Heart left ventricle (tissue), 16 donors: ENCODE measurements at places on chromosomes 12 and 14.

GRCh38 chr12:2264651-2265232, 212.0 kb downstream of the CACNA1C start:
- no peak for DNase-seq
- H3K4me3 ChIP-seq = no peak overlapping the region

DNA sequence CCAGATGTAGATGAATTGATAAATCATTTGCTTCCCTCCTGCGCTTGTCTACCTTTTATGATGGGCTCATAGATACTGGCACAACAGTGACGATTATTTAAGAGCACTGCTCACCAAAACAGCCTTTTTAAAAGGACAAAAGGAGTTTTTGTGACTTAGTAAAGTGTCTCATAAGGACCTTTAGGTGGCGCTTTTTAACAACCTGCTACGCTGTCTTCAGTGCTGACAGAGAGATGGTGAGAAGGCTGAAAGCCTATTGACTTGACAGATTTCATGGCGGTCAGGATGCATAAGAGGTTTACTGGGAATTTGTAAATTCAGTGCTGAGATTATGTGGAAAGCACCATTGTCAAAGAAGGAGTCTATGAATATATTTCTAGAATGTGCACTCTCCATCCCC, 87.6 kb downstream of the SLC15A5 start:
- H3K27me3 ChIP-seq = no peaks in the 10 kb centered on the region
- H3K27ac ChIP-seq = no peak overlapping the region
- no peaks in the 10 kb centered on the region for H3K36me3 ChIP-seq

DNA sequence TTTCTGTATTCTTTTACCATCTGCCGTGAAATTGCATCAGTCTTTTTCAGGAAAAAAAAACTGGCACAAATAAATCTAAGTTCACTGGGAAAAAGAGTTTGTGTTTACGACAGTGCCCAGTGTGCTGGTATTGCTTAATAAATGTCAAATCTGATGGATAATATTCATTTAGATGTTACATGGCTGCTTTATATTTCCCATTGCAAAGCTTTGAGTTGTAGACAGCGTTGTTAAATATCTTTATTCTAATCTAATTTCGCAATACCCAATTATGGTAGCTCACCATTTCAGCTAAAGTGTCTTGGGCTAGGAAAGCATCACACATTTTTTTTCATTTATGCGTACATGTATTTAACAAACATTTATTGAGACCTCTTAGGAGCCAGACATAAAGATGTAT, 1994.5 kb upstream of the FLRT2 start:
- no peak for DNase-seq
- no peaks in the 10 kb centered on the region for H3K36me3 ChIP-seq
- H3K4me3 ChIP-seq = no peak overlapping the region
- H3K27ac ChIP-seq = no peak overlapping the region

- DNase-seq = no peak
- no peaks in the 10 kb centered on the region for H3K4me1 ChIP-seq
- no peak overlapping the region for H3K4me3 ChIP-seq
- no peaks in the 10 kb centered on the region for H3K36me3 ChIP-seq
- H3K27ac ChIP-seq = no peak overlapping the region
- H3K27me3 ChIP-seq = peaks cover 27% of the 10 kb centered on the region
These were observed 64.4 kb downstream of the SERPINA3 start for GRCh38 chr14:94676495-94677185.

DNA sequence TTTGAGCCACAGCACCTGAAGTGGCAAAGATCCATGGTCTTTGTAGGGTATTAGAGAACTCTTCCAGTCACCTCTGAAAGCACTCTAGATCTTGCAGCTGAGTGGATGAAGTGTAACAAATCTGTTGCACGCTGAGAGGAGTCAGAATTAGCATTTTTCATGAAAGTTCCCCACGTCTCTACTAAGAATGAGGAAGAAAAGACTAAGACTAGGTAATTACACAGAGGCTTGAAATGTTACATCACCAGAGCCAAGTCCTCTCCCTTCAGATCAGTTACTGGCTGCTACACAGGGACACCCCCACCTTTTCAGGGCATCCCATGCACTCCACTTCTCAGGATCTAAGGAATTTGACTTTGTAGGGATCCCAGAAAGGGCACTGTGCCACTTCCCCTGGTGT, 98.6 kb upstream of the FKBP4 start:
- DNase-seq = no peak
- no peak overlapping the region for H3K4me3 ChIP-seq
- H3K4me1 ChIP-seq = peaks cover 4% of the 10 kb centered on the region
- H3K36me3 ChIP-seq = peaks cover 4% of the 10 kb centered on the region
- H3K27me3 ChIP-seq = no peaks in the 10 kb centered on the region

DNA sequence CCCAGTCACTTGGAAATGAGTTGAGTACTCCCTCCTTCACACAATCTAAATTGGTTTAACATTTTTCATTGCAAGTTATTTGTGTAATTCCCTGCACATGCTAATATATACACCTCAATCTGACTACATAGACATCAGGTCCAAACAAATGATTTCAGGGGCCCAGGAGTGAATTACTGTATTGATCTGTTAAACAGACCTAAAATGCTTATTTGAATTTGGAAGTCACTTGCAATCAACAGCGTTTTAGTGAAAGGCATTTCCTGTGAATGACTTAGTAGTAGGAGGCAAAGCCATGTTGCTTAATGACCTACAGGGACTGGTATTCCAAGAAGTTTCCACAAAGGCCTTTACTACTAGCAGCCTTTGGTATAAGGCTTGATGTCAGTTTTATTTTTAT, 22.6 kb upstream of the SLC15A5 start:
- H3K27me3 ChIP-seq = no peaks in the 10 kb centered on the region
- no peak overlapping the region for H3K4me3 ChIP-seq
- no peak for DNase-seq
- H3K36me3 ChIP-seq = no peaks in the 10 kb centered on the region
- H3K27ac ChIP-seq = peak overlapping the region; percentile 71

- no peak for DNase-seq
- no peak overlapping the region for H3K4me3 ChIP-seq
- H3K27me3 ChIP-seq = no peaks in the 10 kb centered on the region
- no peak overlapping the region for H3K27ac ChIP-seq
- no peaks in the 10 kb centered on the region for H3K36me3 ChIP-seq
- H3K4me1 ChIP-seq = no peaks in the 10 kb centered on the region
These were observed 121.0 kb downstream of the HELB start for GRCh38 chr12:66423266-66423665.

- no peak overlapping the region for H3K27ac ChIP-seq
- no peaks in the 10 kb centered on the region for H3K36me3 ChIP-seq
- H3K27me3 ChIP-seq = peaks cover 63% of the 10 kb centered on the region
- H3K4me1 ChIP-seq = no peaks in the 10 kb centered on the region
- H3K4me3 ChIP-seq = no peak overlapping the region
These were observed 22.0 kb downstream of the SMUG1 start for GRCh38 chr12:54166567-54167499.

DNA sequence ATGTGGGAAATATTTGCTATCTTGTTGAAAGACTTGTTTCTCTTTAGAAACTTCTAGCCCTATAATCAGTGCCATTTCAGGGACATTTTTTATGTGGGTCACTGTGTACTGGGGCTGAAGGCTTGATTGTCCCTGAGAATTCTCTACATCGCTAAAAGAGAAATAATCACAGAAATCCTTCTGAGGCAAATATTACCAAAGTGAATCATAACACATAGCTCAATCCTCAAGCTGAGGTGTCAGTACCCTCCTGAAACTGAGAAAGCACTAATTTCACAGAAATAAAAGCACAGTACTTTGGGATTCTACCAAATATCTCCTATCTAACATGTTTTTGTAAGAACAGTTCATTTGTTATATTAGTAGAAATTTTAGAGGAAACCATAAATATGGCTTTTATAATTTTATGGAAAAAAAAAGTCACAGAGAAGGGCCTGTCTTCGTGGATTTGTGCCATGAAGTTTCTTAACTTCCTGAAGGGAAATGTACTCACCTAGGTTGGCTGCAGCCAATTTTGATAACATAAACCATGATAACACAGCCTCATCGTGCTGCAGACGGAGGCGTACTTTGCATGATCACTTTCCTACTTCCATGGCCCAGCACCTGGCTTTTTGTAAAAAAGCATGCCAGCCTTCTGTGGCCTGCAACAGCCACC, 163.7 kb upstream of the HIF1A start:
- H3K4me1 ChIP-seq = peaks cover 31% of the 10 kb centered on the region
- H3K27ac ChIP-seq = peak overlapping the region; percentile 38
- H3K4me3 ChIP-seq = no peak overlapping the region
- DNase-seq = no peak

DNA sequence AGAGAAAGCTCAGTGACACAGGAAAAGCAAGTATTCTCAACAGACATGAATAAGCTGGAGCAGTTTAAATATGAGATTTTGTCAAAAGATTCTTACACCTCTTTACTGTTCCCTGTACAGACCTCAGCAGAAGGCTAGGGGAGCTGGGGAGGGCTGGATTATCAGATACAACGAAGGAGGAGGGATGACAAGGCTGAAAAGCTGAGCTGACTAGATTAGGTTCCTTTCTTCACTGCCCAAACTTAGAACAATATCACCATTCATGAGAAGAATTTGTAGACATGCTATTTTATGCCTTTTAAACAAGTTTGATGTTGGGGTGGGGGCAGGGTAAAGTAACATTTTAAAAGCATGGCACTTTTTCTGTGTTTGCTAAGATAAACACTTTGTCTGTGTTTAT, 611.1 kb downstream of the AACS start:
- H3K36me3 ChIP-seq = no peaks in the 10 kb centered on the region
- no peak for DNase-seq
- no peak overlapping the region for H3K27ac ChIP-seq

DNA sequence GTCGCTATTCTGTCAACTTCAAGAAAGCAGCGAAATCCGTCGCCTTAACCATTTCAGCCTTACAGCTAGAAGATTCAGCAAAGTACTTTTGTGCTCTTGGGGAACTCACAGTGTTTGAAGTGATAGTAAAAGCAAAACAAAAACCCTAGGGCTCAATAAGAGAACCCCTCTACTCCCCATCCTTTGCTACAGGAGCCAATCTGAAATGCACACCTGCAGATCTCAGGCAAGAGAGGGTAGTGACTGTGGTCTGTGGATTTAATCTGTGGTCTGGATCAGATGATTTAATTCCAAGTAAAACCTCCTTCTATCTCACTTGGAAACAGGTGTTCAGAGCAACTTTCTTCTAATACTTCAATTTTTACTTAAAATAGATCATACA, 422.9 kb upstream of the OR4E1 start:
- DNase-seq = no peak
- H3K36me3 ChIP-seq = no peaks in the 10 kb centered on the region
- no peak overlapping the region for H3K27ac ChIP-seq
- H3K4me1 ChIP-seq = no peaks in the 10 kb centered on the region
- H3K4me3 ChIP-seq = no peak overlapping the region

- H3K36me3 ChIP-seq = no peaks in the 10 kb centered on the region
- H3K27ac ChIP-seq = peak overlapping the region; percentile 1
- DNase-seq = no peak
- H3K4me1 ChIP-seq = peaks cover 4% of the 10 kb centered on the region
- no peaks in the 10 kb centered on the region for H3K27me3 ChIP-seq
These were observed 17.0 kb upstream of the NUDT4 start for GRCh38 chr12:93360688-93361087.

- no peaks in the 10 kb centered on the region for H3K27me3 ChIP-seq
- no peak overlapping the region for H3K27ac ChIP-seq
- H3K4me1 ChIP-seq = no peaks in the 10 kb centered on the region
- no peak overlapping the region for H3K4me3 ChIP-seq
These were observed 86.0 kb downstream of the AACS start for GRCh38 chr12:125151284-125151683.

DNA sequence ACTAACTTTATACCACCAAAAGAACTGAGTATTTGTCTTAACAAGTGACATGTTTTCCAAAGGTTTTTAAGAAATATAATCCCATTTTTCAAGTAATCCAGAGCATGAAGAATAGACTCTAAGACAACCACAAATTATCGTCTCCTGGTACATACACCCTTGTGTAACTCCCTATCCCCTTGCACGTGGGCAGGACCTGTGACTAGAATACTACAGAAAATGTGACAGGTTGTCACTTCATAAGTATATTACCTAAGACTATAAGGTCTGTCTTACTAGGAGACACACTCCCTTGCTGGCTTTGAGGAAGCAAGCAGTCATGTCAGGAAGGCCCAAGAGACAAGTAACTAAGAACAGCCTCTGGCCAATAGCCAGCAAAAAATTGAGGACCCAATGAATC, 8.3 kb upstream of the TTC5 start:
- DNase-seq = no peak
- no peak overlapping the region for H3K4me3 ChIP-seq
- H3K27ac ChIP-seq = no peak overlapping the region
- peaks cover 78% of the 10 kb centered on the region for H3K36me3 ChIP-seq
- H3K4me1 ChIP-seq = no peaks in the 10 kb centered on the region

DNA sequence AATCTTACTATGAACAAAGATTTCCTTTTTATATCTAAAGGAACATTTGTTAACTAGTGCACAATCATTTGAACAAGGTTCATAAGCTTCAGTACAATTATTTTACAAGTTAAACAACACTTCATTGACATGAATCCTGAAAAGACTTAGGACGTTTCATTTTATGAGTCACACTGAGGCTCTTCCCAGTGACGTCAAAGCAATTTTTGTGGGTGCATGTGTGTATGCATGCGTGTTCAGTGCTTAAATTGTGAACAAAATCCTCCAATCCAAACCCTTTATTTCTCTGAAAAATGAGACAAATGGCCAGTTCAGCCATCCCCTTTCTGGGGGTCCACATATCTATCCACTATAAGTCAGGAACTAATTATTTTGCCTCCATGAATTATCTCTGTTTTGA, 2.9 kb downstream of the LMNTD1 start:
- no peaks in the 10 kb centered on the region for H3K4me1 ChIP-seq
- H3K36me3 ChIP-seq = no peaks in the 10 kb centered on the region
- DNase-seq = no peak
- H3K27me3 ChIP-seq = no peaks in the 10 kb centered on the region
- H3K4me3 ChIP-seq = no peak overlapping the region

DNA sequence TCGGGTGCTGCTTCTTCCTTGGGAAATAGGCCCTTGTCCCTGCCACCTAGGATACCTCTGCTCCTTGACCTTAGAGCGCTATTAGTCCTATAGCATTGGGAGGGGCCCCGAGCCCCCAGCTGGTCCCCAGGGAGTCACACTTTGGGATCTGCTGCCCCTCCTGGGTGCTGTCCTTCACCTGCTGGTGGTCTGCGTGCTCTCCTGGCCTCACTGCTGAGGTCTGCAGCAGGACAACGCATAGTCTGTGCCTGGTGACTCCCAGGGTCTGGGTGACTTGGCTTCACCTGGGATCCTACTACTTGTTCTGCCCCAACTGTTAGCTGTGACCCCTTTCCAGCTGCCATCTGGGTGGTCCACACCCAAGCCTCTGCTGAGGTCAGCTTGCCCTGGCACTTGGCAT, 8.8 kb downstream of the TCL1B start:
- no peaks in the 10 kb centered on the region for H3K4me1 ChIP-seq
- no peak overlapping the region for H3K27ac ChIP-seq
- H3K27me3 ChIP-seq = peaks cover 33% of the 10 kb centered on the region
- DNase-seq = no peak
